T-helper 9 cell (primary cell): ENCODE measurements at places on chromosomes 1 and 21.
A peak's percentile ranks its signal among the peaks of the same experiment; 100 is the strongest.

DNA sequence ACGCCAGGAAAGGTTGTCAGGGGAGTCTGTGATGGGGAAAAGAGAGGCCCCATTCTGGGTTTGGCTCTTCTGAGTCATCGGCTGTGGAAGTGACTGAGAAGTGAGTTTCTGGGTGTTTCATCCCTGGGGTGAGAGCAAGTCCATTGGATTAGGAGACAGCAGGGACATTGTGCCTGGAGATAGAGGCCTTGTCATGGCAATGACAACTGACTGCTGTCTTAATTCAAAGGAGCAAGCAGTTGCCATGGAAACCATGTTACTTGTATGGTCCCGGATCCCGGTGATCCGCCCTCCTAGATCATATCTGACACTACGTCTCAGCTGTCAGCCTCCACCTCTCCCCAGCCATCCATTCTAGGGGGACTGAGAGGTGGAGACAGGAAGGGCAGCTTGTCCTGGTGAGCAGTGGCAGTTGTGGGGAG, 34.4 kb downstream of the KIAA0040 start:
- DNase-seq, result no peak

DNA sequence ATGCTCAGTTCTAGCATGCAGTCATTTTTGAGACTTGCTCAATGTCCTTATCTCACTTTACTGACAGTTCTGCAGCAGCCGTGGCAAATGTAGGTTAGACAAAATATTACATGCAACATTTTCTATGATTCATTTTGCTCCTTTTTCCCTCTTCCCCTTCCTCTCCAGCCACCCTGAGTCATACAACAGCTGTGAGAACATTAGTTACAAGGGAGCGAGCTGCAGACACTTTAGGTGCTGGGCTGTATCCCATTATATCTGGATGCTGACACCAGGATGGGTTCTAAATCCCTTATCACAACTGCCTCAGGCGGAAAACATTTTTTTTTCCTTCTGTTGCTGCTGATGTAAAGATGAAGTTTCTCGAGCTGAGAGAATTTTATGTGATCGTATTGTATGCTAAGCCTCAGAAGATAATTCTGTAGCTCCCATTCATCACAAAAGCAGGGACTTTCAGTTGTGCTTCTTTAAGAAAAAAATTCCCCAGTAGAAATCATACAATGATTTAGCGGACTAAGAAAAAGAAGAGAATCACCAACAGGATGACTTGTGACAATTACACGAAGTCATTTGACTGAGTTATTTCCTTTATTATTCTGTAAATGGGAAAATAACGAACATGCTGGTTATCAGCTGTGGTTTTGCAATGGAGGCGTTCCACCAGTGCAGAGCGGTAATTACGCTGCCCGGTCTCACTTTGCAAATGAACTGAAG, 345.0 kb downstream of the DISC1 start:
- no peak for DNase-seq

DNA sequence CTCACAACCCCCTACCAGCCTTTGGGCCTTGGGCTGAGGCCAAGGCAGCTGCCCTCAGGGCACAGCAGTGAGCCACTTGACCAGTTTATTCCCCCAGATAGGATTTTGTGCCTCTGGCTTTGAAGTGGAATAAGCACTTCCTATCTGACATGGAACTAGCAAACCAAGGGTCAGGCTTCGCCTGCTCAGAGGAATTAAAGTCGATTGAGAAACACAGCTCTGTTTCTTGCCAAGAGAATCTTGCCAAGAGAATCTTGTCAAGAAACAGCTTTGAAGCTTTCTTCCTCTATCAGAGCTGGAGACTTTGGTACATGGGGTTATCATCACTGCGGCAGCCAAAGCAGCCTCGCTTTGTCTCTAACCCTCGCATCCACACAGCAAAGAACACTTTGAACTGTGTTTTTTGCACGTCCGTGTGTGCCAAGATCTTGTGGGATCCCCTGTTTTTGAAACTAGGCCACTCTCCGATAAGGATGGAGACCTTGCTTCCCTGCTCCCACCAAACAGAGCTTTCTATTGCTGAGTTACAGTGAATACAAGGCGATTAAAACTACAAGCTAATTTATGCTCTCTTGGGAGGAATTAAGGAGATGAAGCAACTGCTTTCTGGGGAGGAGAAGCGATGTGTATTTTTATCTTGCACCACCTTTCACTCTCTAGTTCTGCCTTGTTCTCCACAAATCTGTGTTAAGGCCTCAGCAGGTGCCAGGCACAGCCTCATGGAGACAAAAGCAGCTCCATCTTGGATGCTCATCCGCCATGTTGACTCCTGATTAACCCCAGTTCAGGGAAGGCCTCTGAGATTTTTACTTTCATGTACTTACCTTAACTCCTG, 67.3 kb downstream of the RHOU start:
- DNase-seq, result no peak

GRCh38 chr1:7390604-7391000, 380.5 kb upstream of the VAMP3 start:
- DNase-seq, result no peak

GRCh38 chr1:84961316-84961715, 35.6 kb downstream of the MCOLN2 start:
- DNase-seq, result no peak

DNA sequence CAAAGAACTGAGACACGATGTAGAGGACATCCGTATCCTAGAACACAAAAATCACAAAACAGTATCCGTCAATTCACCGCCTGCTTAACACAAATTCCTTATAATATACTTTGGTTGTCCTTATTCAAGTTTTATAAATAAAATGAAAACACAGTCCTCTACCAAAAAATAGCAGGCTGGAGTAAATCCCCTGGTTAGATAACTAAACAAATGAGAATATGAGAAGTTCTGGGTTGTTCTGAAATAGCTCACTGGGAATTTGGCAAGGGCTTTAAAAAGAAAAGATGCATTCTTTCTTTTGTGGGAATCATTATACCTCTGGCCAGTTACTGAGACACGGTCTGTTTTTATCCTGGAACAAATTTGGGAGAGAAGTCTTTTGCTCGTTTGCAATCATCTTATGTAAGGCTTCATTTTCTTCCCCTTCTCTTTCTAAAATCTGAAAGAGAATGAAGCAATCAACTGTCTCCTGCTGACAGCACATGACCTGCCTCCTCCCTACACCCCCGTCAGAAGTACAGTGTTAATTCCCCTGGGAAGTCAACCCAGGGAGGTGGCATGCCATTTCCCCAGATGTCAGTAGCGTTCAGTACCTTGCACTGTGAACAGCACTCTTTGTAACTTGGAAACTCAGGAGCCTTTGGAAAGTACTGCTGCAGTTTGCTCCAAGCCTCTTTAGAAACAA, 37.1 kb upstream of the RAP1GAP start:
- DNase-seq, result no peak

- no peak for DNase-seq
Measured at GRCh38 chr1:25460020-25460419, 29.3 kb downstream of the MACO1 start.

- DNase-seq, result no peak
Measured at GRCh38 chr21:43786807-43787440, 2.5 kb upstream of the RRP1 start.

- no peak for DNase-seq
Measured at GRCh38 chr1:223259462-223259861, 104.5 kb downstream of the SUSD4 start.

DNA sequence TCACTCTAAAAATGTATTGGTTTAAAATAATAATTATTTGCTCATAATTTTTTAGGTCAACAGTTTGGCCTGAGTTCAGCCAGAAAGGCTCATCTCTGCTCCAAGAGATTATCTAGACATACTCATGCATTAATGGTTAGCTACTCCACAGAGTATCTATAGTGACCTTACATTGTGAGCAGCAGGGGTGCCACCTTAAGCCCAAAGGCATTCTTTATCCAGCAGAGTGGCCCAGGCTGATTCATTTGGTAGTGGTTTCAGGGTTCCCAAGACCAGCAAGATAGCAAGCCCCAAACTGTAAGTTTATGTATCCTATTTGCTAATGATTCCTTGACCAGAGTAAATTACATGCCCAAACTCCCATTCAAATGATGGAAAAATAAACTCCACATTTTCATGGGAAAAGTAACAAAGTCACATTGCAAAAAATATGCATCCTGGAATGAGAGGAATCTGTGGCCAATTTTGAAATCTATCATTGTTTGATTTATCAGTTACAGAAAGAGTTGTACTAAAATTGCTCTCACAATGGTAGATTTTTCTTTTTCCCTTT, 182.6 kb upstream of the KCNK2 start:
- no peak for DNase-seq

GRCh38 chr1:112030157-112030556, 40.7 kb upstream of the KCND3 start:
- no peak for DNase-seq

DNA sequence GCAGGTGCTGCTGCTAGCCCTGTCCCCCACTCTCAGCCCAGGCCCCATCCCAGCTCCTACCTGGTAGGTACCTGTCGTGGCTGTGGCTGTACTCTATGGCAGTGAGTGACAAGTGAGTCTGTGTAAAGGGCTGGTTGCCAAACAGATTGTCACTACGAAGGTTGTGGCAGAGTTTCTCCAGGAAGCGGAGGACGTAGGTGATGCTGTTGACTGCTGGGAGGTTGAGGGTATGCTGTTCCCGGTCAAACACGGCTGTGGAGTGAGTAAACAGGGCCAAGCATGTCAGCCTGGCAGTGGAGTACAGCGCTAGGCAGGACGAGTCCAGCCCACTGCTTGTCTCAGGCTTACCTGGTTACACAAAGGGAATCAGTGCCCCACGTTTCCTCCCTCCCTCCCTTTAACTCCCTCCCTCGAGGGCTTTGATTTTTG, 24.8 kb upstream of the SLFNL1 start:
- DNase-seq, result no peak

DNA sequence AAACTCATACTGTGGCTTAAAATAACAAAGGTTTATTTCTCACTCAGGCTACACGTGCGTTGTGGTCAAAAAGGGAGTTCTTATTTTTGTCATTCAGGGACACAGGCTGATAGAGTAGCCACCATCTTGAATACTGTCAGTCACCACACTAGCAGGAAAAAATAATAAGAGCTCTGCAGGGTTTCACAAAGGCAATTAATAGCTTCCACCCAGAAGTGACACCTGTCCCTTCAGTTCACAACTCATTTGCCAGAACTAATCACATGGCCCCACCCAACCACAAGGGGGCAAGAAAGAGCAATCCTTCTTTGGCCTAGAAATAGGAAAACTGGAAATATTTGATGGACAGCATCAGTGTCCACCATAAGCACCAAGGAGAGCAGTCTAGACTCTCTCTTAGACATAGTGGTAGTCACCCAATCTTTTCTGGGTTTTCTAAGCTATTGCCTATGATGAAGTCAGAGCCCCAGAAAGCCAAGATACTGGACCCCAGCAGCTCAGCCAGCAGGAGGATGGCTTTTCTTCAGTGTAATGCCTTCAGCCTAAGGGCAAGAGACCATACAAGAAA, 8.2 kb downstream of the HAPLN2 start:
- no peak for DNase-seq

DNA sequence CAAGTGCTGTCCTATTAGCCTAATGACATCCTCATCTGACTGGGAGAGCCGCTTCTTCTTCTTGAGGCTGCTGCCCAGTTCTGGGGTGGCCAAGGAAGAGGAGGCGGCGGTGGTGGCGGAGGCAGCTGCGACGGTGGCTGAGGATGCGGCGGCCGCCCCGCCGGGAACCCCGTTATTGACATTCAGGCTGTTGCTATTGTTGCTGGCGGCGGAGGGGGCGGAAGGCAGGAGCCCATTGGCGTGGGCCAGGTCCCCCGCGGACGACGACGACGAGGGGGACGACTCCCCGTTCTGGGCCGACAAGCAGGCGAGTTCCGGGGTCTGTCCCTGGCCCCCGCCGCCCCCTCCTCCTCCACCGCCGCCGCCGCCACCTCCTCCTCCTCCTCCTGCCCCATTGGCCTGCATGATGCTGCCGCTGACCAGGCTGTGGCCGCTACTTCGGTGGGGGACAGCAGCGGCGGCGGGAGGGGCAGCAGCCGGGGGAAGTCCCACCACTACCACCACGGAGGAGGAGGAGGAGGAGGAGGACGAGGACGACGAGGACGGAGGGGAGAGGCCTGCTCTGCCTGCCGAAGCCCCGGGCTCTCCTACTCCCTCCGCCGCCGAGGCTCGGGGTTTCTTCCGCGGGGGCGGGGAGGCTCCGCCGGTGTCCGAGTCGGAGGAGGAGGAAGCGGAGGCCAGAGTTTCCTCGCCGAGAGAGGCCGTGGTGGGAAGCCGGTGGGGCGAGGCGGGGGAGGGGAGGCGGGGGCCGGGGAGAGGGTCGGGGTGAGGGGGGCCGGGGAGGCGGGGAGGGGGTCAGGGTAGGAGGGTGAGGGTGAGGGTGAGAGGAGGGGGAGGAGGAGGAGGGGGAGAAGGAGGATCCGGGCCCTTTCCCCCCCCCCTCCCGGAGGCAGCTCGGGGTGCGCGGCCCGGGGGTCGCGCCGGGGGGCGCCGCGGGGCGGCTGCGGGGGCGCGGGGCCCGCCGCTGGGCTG, 610 bp downstream of the WDR26 start:
- peak; percentile 49 for DNase-seq

- DNase-seq, result no peak
Measured at GRCh38 chr1:164886101-164886500, 327.1 kb downstream of the PBX1 start.

- DNase-seq, result no peak
Measured at GRCh38 chr1:229062135-229062534, 208.8 kb upstream of the RAB4A start.

DNA sequence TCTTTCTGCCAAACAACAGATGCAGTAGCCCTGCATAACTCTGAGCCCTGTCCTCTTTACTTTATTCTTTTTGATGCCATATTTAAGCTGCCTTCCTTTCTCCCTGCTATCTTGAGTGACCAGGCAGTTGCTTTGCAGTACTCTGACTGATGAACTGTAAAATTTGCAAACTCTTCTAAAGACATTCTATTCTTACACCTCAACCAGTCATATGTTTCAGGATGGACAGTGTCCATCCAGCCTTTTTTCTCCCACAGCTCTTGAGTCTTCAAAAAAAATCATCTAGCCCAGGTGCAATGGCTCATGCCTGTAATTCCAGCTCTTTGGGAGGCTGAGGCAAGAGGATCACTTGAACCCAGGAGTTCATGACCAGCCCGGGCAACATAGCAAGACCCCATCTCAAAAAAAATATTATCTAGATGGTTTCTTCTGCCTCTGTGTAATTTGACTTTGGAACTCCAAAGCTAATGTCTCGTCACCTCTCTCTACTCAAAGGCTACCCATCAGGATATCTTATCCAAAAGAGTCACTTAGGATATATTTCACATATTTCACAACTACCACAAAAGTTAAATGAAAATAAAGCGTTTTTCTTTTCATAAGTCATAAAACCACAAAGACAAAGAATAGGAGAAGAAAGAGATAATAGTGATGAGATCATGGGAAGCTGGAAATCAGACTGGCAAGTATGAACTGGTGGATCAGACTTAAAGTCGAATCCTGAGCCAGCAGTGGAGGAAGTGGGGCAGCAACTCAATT, 54.6 kb upstream of the IPO9 start:
- DNase-seq, result no peak
